ENCODE measurements at places on chromosomes 16 and 17.

- DNase-seq: no peak
These were observed 183.8 kb upstream of the XYLT1 start for GRCh38 chr16:17654571-17654970.

GRCh38 chr17:78875363-78876093 lies 27.5 kb downstream of the CEP295NL start:
- DNase-seq: no peak

- no peak for DNase-seq
These were observed 8.1 kb downstream of the DNAJC7 start for GRCh38 chr17:42009170-42009569.

GRCh38 chr17:50828508-50829170 lies 6.7 kb upstream of the WFIKKN2 start:
- no peak for DNase-seq

Data from hematopoietic multipotent progenitor cell treated with erythropoietin and hydrocortisone succinate and interleukin-3 and kit ligand, for 17 days (in vitro differentiated cells).